Activated naive CD4-positive, alpha-beta T cell (primary cell): ENCODE measurements at places on chromosomes 5 and 9.

DNA sequence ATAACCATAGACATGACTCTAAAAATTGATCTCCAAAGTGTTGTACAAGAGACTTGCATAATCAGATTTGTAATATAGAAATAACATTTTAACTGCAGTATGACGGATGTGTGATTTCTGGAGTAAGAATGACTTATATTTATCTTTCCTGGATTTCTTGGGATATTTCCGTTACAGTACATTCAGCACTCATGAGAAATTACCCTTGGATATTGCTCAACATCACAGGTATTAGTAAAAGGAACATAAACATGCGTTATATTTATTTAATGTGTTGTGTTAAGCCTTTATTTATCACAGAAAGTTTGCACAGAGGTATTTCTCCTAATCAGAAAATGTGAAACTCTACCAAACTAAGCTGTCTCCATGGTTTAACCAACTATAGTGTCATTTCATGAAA, 1823.9 kb upstream of the C9orf72 start:
- no peak for DNase-seq

- DNase-seq = no peak
Observed at GRCh38 chr9:98438666-98439065, 183.2 kb upstream of the TBC1D2 start.

- DNase-seq = no peak
Observed at GRCh38 chr9:116280529-116280928, 126.9 kb downstream of the PAPPA start.

GRCh38 chr5:65247594-65247993, 234.1 kb downstream of the ADAMTS6 start:
- no peak for DNase-seq

DNA sequence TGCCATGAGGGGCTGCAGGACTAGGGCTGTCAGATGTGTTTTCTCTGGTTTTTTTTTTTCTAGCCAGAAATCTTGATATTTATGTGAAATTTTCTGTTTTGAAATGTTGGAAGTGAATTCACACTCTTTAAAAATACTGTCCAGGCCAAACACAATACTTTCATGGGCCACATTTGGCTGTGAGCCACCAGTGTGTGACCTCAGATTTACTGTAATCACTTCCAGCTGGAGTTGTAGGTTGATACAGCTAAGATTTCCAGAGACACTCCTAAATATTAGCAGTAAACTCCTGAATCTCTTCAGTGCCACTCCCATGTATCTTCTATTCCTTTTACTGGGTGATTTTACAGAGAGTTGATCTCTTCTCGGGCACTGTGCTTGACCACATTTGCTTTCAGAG, 92.2 kb upstream of the CKMT2 start:
- DNase-seq = no peak

DNA sequence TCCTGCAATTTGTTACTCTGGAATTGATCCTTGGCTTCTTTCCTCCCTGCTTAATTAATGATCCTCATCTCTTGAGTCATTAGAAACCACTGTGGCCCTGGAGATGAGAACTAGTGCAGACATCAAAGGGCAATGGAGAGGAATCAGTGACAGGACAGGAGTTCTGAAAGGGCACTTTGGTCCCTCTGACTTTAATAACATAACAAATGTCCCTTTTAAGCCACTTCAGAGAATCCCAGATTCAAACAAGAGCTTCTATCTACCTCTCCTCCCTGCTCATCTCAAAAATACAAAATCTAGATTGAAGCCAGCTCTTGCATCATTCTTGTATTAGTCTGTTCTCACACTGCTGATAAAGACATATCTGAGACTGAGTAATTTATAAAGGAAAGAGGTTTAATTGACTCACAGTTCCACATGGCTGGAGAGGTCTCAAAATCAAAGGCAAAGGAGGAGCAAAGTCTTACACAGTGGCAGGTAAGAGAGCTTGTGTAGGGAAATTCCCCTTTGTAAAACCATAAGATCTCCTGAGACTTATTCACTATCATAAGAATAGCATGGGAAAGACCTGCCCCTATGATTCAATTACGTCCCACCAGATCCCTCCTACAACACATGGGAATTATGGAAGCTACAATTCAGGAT, 139.1 kb downstream of the PLPPR1 start:
- no peak for DNase-seq

GRCh38 chr5:42168091-42168670, 243.1 kb downstream of the FBXO4 start:
- DNase-seq = no peak
